ENCODE measurements at places on chromosomes 3 and 15.

GRCh38 chr15:87228460-87228859 is 1028.1 kb downstream of the NTRK3 start:
- DNase-seq = no peak

DNA sequence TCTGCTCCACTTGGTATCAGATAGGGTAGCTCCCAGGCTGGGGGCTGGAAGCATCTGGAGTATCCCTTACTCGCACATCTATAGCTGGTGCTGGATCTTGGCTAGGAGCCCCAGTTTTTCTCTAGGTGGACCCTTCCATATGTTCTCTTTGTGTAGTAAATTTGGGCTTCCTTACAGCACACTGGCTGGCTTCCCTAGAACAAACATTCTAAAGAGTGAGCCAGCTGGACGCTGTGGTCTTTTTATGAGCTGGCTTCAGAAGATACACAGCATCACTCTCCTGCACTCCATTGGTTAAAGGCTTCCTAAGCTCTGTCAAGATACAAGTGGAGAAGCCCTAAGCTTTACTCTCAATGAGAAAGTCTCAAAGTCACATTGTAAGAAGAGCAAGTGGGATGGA is 322.1 kb downstream of the WDR72 start:
- DNase-seq = no peak

GRCh38 chr15:80953953-80954778 is 35.5 kb downstream of the MESD start:
- DNase-seq = no peak

- peak; percentile 26 for DNase-seq
Measured at GRCh38 chr3:15796331-15796730, 1.4 kb downstream of the ANKRD28 start.

DNA sequence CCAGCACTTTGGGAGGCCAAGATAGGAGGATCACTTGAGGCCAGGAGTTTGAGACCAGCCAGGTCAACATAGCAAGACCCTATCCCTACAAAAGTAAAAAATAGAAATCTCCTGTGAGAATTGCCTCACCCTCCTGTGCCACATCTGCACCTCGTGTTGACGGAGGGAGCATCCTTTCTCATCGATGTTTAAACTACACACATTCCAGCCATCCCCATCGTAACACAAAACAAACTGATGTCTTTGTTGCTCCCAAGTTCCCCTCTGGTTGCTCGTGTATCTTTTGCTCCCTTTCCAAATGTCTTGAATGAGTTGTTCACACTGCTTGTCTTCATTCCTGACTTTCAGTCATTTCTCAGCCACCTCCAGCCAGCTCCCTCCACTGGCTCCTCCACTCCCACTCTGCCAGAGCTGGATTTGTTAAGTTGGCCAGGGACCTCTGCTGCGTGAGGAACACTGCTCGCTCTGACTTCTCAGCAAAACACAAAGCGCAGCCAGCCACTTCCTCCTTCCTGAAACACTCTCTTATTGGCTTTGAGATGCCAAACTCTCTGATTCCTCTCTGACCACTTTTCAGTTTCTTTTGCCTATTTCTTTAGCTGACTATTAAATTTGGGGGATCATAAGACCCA is 53.6 kb upstream of the ATP13A3 start:
- peak; percentile 76 for DNase-seq

GRCh38 chr3:22713936-22714335 is 489.2 kb upstream of the UBE2E2 start:
- DNase-seq = peak; percentile 3

DNA sequence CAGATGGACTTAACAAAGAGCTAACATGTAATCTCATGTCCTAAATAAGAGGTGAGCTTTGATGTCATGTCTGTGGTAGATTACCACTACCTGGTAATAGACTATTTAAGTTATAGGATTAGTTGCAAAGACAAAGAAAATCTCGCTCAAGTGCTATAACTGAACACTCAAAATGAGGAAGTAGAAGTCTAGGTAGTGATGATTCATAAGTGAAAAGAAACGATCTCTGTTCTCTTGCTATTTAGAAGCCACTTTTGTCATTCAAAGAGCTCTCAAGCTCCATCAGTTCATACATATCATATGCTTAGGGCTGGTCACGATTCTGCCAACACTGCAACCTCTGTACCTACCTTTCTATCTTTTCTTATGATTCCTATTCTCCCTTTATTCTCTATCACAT is 110.9 kb downstream of the EDEM1 start:
- peak; percentile 34 for DNase-seq
